Fibroblast of skin of left biceps (primary cell): ENCODE measurements at places on chromosomes 4 and X.

- DNase-seq = no peak
These were observed 46.1 kb upstream of the BMPR1B start for GRCh38 chr4:94711635-94712034.

DNA sequence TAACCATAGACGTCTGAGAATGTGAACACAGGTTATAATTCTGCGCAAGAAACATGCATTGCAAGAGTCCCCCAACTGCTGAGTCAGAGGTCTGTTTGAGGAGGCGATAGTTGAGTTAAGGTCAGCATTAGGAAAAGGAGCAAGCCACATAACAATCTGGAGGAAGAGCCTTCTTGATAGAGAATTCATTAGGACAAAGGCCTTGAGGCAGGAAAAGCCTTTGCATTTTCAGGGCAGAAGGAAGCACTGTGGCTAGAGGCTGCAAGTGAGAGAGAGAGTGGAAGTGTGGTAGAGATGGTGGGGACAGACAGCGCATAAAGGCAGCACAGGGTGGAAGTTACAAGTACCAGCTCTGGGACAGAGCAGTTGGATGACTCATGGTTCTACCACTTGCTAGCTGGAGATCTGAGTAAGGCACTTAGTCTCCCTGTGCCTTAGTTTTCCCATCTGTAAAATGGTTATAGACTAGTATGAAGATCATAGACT is 125.8 kb upstream of the LNX1 start:
- DNase-seq = no peak

DNA sequence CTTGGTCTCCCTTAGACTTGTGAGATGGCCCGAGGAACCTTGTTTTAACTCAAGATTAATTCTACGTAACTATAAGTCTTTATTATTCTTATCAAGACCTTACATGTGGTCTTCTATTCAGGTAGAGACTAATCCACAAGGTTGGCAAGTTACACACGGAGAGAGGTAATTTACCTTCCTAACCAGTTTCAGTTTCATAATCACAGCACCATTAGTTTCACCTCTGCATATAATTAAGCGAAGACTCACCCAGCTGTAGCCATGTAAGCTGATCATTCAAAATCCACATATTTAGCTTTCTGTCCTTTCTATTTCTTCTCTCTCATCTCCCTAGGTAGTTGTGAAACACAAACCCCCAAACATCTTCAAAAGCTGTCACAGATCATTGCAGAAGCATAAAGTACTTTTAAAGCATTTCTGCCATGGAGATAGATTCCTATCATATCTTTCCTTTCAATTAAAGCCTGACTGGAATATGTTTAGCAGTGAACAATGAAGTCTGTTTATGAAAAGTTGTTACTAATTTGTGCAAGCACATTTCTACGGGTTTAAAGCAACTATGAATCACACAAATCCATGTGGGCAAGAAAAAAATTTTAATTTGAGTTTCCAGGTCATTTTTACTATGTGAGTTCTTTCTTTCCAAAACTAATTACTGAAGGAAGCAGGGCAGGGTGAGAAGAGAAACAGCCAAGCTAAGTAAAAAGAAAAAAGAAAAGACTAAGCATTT is 78.5 kb downstream of the BTC start:
- no peak for DNase-seq

DNA sequence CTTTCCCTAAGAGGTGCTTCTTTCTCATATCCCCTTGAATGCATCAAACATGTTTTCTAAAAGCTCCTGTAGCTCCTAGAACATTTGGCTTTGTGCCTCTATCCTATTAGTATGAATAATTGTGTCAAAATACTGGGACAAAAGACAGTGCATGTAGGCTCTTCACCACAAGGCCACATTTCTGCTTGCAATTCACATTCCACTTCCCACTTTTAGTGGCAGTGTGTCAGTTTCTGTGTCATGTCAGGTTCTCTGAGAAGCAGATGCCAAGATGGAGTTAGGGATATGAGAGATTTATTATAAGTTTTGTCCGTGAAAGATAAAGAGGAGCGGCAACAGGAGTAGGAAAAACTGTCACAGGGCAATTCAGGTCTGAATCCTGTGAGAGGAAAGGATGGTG is 61.3 kb upstream of the GPRIN3 start:
- DNase-seq = no peak

GRCh38 chr4:95426455-95426854 is 122.3 kb downstream of the UNC5C start:
- no peak for DNase-seq

DNA sequence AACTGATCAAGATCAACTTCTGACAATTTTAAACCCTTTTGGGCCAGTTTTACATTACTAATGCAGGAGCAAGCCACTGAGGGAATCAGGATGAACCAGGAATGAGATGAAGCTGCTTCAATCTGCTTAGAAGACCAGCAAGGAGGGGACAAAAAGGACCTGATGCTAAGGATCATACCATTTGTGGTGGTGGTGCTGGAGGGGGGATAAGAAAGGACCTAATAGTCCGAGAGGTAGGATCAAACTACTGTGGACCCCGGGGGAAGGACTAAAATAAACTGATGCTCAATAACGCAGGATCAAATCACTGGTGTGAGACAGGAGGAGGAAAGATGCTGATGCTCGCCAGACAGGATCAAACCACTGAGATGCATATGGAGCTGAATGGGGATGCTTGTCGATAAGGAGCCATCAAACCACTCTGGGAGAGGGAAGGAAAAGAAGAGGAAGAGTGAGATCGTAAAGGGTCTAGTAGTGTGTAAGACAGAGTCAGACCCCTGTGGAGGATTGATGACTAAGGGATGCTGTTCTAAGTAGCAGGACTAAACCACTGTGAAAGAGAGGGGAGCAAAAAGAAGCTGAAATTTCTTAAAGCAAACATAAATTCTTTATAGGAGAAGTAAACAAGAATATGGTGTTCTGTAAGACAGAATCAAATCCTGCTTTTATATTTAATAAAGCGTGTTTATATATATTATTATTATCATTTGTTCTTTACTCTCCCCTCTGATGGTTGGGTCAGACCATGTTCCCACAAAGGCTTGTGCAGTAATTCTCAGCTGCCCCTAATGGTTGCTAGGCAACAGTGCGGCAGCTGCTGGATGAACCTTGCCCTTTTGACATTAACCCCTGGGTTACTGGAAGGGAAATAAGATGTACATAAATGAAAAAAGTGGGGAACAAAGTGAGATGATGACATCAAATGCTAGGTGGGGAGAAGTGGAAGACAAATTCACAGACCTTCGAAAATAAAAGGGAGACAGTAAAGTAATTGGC is 432.5 kb upstream of the FGF16 start:
- no peak for DNase-seq

DNA sequence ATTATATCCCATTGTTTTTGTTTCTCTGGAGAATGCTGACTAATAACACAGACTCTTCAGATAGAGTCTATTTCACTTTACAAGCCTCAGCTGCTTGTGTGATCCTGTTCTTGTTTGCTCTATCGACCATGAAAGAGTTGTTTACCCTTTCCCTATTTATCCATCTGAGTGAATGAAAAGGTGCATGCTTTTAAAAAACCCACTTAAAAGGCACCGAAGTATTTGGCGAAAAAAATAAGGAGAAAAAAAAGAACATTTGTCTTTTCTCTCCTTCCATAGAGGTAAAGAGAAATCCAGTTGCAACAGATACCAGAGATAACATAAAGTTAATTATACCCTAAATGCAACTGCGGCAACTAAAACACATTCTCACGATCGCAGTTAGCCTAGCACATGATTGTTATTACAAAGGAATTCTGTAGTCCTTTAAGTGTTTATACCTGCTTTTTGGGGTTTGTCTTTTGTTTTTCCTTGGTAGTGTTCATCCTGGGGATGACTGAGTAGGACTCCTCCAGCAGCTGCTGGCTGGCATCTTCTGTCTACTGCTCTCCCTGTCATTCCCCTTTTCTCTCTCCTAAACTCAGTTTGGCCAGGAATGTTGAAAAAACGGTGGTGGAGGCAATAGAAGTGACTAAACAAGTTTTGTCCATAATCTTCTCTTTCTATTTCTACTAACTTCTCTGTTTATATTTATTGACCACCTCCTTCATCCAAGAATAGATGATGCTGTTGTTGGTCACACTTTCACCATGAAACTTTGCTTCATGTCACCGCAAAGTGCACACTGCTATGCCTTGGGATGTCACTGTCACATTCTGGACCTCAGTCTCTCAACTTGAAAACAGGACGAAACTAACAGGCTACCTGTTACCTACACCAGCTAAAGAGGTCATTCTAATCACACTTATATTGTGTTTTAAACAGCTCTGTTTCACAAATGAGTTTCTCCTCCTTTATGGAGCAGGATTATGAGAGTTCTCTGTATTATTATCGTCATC is 41.9 kb upstream of the FRAS1 start:
- DNase-seq = no peak

DNA sequence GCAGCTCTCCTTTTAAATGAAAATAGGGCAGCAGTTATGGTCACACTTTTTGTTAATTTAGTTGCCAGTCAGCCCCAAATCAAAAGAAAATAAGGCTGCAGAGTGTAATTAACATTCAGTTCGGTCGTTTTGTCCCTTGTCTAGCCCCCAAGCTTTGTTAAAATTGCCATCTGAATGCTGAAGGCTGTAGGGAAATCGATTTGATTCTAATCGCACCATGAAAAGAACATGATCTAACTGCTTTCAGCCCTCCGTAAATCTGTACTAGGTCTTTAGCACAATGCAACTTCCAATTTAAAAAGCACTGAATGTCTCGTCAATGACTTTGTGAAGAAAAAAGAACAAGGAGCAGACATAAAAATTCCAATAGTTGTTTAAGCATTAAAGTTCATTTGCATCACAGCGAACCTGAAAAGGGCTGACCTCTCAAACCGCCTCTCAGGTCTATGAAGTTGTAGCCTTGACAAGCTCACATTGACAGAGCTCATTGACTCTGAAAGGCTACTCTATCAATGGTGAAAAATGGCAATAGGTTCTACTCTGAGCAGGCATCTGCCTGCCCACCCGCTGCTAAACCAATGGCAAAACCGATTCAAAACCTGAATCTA is 48.9 kb downstream of the CHIC2 start:
- no peak for DNase-seq

DNA sequence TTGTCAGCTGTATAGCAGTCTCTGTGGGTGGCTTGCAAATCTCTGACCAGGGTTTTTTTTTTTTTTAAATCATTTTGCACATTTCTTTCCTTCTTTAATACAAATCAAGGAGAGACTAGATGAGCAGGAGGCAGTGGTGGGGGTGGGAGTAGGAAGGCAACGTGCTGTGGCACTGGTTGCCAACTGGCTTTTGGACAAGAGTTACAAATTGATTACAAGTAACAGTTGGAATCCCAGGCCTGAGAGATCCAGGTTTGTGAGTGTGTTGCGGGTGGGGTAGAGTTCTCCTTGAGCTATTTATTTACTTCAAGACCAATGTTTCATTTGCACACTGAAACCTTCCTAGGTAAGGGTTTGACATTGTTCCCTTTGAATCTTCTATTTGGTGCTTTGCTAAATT is 325.3 kb downstream of the AFF2 start:
- DNase-seq = no peak

DNA sequence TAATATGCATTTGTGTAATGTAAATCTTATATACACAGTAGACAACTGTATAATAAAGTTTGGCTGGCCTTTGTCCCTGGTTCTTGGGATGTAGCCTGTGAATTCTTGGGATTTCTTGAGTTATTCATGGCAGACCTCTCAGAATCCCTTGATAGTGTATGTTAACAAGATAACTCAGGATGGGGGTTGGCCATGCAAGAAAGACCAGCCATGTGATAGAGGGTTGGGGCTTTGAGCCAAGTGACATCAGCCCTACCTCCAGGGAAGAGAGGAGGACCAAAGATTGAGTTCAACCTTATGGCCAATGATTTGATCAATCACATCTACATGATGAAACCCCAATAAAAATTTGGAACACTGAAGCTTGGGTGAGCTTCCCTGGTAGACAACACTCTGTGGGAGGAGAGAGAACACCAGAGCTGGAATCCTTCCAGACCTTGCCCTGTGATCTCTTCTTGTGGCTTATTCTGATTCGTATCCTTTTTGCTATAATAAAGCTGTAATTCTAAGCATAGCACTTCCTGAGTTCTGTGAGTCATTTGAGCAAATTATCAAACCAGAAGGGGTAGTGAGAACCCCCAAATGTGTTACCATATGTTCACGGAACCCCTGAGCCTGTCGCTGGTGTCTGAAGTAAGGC is 11.3 kb downstream of the SLC2A9 start:
- no peak for DNase-seq

GRCh38 chr4:89212666-89213381 is 94.8 kb downstream of the GPRIN3 start:
- no peak for DNase-seq

- no peak for DNase-seq
These were observed 11.0 kb upstream of the ODAPH start for GRCh38 chr4:75544870-75545269.

GRCh38 chr4:185559915-185560281 is 24.6 kb upstream of the PDLIM3 start:
- no peak for DNase-seq

DNA sequence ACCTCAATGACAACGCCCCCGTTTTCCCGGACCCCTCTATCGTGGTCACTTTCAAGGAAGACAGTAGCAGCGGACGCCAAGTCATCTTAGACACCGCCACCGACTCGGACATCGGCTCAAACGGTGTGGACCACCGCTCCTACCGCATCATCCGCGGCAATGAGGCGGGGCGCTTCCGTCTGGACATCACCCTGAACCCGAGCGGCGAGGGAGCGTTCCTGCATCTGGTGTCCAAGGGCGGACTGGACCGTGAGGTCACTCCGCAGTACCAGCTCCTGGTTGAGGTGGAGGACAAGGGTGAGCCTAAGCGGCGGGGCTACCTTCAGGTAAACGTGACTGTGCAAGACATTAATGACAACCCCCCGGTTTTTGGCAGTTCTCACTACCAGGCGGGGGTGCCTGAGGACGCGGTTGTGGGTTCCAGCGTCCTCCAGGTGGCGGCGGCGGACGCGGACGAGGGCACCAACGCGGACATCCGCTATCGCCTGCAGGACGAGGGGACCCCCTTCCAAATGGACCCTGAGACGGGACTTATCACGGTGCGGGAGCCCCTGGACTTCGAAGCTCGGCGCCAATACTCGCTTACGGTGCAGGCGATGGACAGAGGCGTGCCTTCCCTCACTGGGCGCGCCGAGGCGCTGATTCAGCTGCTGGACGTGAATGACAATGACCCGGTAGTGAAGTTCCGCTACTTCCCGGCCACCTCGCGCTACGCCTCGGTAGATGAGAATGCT is 2.2 kb downstream of the FAT4 start:
- no peak for DNase-seq

- no peak for DNase-seq
These were observed 47.9 kb upstream of the RBPJ start for GRCh38 chr4:26272654-26273615.

DNA sequence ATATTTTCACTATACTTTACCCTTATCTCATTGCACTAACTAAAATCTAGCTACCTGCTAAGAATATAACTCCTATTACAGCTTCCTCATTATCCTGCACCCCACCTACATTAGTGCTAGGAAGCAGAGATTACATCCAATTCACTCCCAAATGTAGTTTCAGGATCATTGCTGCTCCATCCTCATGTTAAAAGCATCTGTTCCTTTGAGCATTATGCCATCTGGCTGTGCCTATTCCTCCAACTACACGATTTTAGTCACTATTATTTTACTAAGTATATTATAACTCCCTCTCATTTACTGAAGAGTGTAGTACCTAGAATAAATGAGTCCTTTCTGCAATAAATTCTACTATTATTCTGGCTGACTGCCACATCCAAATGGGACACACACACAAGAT is 1586.9 kb downstream of the TECRL start:
- no peak for DNase-seq

GRCh38 chr4:182805321-182805720 is 111.9 kb downstream of the DCTD start:
- DNase-seq = no peak

GRCh38 chr4:145944886-145945285 is 6.3 kb upstream of the ZNF827 start:
- DNase-seq = no peak

GRCh38 chr4:25862411-25863346 is at the start of gene SEL1L3:
Gene SEL1L3 (minus strand): TSS chr4:25862988. CDS start chr4:25862836, 152 bp downstream.
- no peak for DNase-seq
